DND-41 (cell line): ENCODE measurements at places on chromosomes 7 and 10.

GRCh38 chr7:137354396-137354795, 10.9 kb upstream of the PTN start:
- DNase-seq = no peak

DNA sequence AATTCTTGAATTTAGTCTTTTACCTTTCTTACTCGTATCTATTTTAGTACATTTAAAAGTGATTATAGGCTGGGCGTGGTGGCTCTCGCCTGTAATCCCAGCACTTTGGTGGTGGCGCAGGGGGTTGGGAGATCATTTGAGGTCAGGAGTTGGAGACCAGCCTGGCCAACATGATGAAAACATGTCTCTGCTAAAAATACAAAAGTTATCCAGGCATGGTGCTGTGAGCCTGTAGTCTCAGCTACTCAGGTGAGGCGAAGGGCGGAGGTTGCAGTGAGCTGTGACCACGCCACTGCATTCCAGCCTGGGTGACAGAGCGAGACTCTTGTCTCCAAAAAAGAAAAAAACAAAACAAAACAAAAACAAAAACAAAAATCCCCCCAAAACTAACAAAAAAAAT, 12.2 kb downstream of the PRKCQ start:
- DNase-seq = no peak

DNA sequence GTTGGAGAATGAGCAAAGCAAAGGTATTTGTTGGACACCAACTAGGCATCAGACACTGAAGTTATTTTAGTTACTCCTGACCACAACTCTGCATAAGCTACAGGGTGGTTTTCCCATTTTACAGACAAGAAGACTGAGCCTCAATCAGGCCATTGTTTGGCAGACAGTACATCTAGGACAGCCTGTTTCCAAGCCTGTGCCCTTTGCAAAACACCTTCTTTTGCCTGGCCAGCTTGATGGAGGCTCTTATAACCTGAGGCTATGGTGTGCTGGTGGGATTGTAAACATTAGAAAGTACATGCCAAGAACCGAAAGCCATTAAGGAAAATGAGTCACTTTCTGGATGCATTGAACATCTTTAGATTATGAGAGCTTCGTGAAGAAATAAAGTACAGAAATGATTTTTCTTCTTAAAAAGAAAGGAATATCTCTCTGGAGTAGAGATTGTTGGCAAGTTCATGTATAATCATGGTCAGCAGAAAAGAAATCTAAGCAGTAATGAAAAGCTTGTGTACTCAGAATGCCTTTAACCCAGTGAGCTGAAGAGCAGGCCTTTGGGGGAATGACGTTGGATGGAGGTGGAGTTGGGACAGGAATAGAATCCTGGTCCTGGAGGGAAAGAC, 140.6 kb downstream of the KIAA1217 start:
- no peak for DNase-seq

DNA sequence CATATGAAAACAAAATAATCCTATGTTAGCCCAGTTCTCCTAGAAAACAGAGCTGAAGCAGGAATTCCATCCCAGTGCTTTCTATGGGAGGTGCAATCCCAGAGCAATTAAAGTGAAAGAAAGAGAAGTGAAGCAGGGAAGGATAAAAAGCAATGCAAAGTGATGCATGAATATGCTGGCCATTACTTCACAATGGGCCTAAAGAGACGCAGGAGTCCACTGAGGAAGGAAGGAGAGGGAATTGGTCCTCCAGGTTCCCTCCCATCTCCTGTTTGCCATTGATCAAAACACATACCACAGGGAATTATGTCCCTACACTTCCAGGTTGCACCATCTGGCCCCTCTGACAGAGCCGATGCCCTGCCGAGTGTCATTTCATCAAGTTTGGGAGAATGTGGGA, 392.2 kb upstream of the NFE2L3 start:
- DNase-seq = no peak

GRCh38 chr7:87447116-87447635, 28.3 kb downstream of the ABCB4 start:
- DNase-seq = no peak

DNA sequence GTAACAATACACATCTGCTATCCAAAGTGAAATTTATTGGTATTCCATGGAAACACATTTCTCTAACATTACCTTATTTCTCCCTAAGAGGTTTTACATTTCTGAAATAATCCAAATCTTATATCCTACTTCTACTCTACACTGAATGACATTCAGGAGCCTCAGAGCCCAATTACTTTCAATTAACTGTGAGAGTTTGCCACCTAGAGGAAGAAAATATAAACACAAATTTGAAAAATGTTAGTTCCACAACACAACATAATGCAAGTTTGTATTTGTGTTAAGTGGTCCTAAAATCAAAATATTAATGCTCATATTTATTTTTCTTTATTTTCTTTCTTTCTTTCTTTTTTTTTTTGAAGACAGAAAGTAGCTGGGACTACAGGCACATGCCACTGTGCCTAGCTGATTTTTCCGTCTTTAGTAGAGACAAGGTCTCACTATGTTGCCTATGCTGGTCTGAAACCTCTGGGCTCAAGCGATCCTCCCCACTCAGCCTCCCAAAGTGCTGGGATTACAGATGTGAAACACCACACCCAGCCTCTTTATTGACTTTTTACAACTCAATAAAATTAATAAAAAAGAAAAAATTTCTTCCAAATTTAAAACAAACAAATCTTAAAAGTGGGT, 46.0 kb downstream of the ATAD1 start:
- no peak for DNase-seq
